Mesangial cell (primary cell): ENCODE measurements at places on chromosomes 16 and 17. TPM values are rescaled to one million over a fixed set of nuclear protein-coding genes. Genes with fewer than 3 reads are reported as not detected.

The TNK1 gene
- total RNA-seq: 2.6 and 4.6 TPM in 2 replicates

The SULT1A2 gene
- total RNA-seq: 0.25 TPM in 1 of 2 replicates, not detected in the other

The C1QTNF1 gene
- 8.0 and 16.9 TPM in 2 replicates for total RNA-seq

The SLC5A11 gene
- total RNA-seq: not detected in 2 replicates

The TRPV2 gene
- 36.8 TPM in 2 replicates for total RNA-seq

The CD7 gene
- total RNA-seq: not detected in 2 replicates

The SPIRE2 gene
- total RNA-seq: 1.5 and 5.8 TPM in 2 replicates

The NOS2 gene
- under 0.01 TPM in 1 of 2 replicates, not detected in the other for total RNA-seq

The KRT23 gene
- 0.76 TPM in 1 of 2 replicates, not detected in the other for total RNA-seq

The KRT17 gene
- 2.3 and 25.7 TPM in 2 replicates for total RNA-seq

The PITPNM3 gene
- 2.3 and 3.8 TPM in 2 replicates for total RNA-seq

The KRT25 gene
- not detected in 2 replicates for total RNA-seq

The SDR42E2 gene
- not detected in 2 replicates for total RNA-seq

The HOXB7 gene
- total RNA-seq: 12.1 and 14.7 TPM in 2 replicates

The SHBG gene
- total RNA-seq: 0.89 TPM in 1 of 2 replicates, not detected in the other

The SCGB1C2 gene
- not detected in 2 replicates for total RNA-seq

The CYLD gene
- total RNA-seq: 8.6 and 11.2 TPM in 2 replicates

The DBNDD1 gene
- total RNA-seq: 14.2 and 21.8 TPM in 2 replicates

The CA7 gene
- not detected in 2 replicates for total RNA-seq

The ARHGAP23 gene
- total RNA-seq: 57.2 and 134 TPM in 2 replicates

The TPSAB1 gene
- total RNA-seq: not detected in 2 replicates

The SLC9A5 gene
- 0.33 and 0.51 TPM in 2 replicates for total RNA-seq

The TBC1D3H gene
- not detected in 2 replicates for total RNA-seq

The GRN gene
- 305 and 1,188 TPM in 2 replicates for total RNA-seq

The ZNF469 gene
- total RNA-seq: 8.5 and 11.7 TPM in 2 replicates

The PPM1E gene
- total RNA-seq: 0.51 and 1.1 TPM in 2 replicates

The MT1X gene
- total RNA-seq: 74.6 and 80.4 TPM in 2 replicates

The KRTAP4-1 gene
- not detected in 2 replicates for total RNA-seq
